ENCODE measurements at places on chromosomes 1 and 21. TPM values are rescaled to one million over a fixed set of nuclear protein-coding genes. Genes with fewer than 3 reads are reported as not detected.

Gene IL6R
- polyA plus RNA-seq, result 6.5 TPM

Gene SPSB1
- 36.4 TPM for polyA plus RNA-seq

Gene TMEM61
- 7.0 TPM for polyA plus RNA-seq

Gene CFHR3
- 0.10 TPM for polyA plus RNA-seq

Gene CFAP57
- polyA plus RNA-seq, result 0.05 TPM

Gene CELA3A
- polyA plus RNA-seq, result 2.0 TPM

Gene SLC25A34
- 1.3 TPM for polyA plus RNA-seq

Gene MLLT11
- polyA plus RNA-seq, result 4.9 TPM

Gene TMPRSS2
- 5.1 TPM for polyA plus RNA-seq

Gene LCE2C
- not detected for polyA plus RNA-seq

Gene SLC35E2B
- polyA plus RNA-seq, result 34.5 TPM

Gene CATSPERE
- 0.38 TPM for polyA plus RNA-seq
